ENCODE measurements at places on chromosomes 5 and 9.

DNA sequence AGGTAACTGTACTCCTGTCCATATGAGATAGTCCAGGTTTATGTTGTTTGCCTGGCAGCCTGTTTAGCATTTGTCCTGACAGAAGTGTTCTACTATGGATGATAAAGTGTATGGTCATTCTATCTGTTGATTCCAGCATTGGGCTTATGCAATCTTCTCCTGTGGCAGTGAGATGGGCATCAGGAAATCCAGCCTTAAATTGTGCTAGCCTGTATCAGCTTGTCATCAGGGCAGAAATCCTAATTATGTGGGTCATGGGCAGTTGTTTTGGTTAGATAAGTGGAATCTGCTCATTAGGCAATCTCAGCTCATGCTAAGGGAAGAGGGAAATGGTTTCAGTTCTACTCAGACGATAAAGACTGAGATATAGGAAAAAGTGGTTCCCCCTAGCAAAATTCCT lies 247.4 kb upstream of the CHD1 start:
- DNase-seq: no peak

- no peak for DNase-seq
These were observed 105.9 kb downstream of the DPYSL3 start for GRCh38 chr5:147403651-147404640.

DNA sequence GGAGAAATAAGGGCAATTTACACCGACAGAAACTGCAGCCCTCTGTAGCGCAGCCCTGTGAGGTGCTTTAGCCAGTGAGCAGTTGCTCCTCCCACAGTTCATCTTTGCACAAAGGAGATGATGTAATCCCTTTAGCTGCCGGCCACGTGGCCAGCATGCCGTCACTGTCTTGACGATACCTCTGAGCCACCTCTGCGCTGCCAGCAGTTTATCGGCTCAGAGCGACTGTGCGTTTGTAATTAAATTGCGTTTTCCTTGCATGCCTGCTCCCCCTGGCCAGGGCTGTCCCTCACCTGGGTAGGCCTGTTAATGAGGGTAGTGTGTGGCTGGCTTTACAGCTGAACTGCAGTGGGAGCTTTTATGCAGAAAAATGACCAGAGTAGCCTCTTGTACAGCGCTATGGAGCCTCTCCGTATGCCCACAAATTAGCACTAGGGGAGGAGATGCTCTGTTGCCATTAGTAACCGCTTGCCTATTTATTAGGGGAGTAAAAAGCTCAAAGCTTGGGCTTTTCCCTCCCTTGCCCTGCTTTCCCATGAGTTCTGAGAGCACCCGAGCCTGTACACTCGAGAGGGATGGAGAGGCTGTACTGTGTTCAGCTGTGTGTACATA lies 107.0 kb downstream of the TRIO start:
- no peak for DNase-seq

- DNase-seq: no peak
These were observed 49.5 kb upstream of the EGFLAM start for GRCh38 chr5:38208782-38209378.

GRCh38 chr5:90626493-90626892 lies 67.9 kb downstream of the ADGRV1 start:
- DNase-seq: no peak

- DNase-seq: no peak
These were observed 95.7 kb upstream of the EFNA5 start for GRCh38 chr5:107766439-107766838.

- DNase-seq: no peak
These were observed 120.6 kb upstream of the GABRP start for GRCh38 chr5:170662966-170663365.

- no peak for DNase-seq
These were observed 21.3 kb downstream of the RPS6 start for GRCh38 chr9:19358701-19359100.

DNA sequence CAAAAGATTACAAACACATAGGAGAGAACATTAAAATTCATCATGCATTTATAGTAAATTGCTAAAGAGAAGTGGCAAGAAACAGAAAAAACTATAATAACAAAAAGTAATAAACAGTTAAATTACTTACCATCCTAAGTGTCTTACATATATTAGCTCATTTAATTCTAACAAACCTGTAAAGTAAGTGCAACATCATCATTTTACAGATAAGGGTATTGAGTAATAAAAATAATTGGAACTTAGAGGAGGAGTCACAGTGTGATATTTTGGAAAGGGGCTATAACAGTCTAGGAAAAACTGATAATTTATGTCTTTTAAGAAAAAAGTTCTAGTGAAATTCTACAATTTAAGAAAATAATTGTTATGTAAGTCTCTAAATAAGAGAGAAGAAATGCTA lies 592.8 kb downstream of the DMRTA1 start:
- no peak for DNase-seq

- DNase-seq: no peak
These were observed 502.3 kb downstream of the DIRAS2 start for GRCh38 chr9:90140131-90140818.

DNA sequence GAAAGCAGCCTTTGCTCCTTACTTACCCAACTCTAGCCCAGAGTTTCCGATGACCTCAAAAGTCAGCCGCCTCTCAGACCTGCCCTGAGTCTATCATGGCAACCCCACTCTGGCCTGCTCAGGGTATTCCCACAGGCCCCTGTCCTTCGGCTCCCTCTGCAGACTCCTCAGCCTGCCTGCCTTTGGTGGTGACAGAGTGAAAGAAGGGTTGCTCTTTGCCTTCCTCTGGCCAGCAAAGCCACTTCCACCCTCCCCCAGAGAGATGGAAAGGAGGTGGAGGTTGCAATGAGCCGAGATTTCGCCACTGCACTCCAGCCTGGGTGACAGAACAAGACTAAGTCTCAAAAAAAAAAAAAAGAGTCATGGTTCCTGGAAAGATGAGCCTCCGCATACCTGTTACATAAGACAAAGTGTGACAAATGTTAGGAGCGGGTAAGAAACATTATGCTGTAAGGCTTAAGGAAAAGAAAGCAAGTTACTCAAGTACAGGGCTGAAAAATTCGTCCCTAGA lies 2.3 kb upstream of the SMIM33 start:
- no peak for DNase-seq

GRCh38 chr5:43658509-43658908 lies 55.5 kb downstream of the NNT start:
- DNase-seq: no peak

DNA sequence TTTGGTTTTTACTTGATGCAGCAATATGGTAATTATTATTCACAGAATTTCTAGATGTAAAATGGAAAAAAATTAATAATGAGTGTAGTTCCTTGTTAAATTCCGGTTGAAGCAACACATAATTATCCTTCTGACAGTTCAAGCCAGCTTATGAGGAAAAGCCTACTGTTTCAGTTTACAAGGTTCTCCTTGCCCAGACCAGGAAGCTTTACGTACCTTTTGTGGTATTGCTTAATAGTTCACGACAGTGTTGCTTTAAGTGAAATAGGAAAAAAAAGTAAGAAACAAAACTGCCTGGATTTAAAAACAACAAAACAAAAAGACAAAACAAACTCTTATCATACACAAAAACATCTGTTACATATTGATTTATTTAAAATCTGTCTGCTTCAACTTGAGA lies 547.3 kb upstream of the C9orf72 start:
- no peak for DNase-seq

DNA sequence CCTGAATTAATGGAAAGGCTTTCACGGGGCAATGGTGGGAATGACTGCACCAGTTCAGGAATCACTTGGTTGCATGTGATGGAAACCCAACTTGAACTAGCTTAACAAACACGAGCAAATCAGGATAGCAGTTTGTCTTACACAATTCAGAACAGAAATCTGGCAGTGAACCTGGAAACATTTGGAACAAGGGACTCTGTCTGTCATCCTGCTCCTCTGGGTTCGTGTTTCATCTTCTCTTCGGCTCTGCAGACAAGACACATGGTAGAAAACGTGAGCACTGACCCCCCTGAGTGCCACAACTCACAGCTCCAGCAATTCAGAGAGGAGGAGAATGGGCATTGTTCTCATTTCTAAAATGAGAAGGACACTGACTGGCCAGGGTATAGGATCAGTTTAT lies 218.1 kb upstream of the NREP start:
- DNase-seq: no peak

GRCh38 chr9:5988265-5988664 lies 27.2 kb downstream of the RANBP6 start:
- no peak for DNase-seq

DNA sequence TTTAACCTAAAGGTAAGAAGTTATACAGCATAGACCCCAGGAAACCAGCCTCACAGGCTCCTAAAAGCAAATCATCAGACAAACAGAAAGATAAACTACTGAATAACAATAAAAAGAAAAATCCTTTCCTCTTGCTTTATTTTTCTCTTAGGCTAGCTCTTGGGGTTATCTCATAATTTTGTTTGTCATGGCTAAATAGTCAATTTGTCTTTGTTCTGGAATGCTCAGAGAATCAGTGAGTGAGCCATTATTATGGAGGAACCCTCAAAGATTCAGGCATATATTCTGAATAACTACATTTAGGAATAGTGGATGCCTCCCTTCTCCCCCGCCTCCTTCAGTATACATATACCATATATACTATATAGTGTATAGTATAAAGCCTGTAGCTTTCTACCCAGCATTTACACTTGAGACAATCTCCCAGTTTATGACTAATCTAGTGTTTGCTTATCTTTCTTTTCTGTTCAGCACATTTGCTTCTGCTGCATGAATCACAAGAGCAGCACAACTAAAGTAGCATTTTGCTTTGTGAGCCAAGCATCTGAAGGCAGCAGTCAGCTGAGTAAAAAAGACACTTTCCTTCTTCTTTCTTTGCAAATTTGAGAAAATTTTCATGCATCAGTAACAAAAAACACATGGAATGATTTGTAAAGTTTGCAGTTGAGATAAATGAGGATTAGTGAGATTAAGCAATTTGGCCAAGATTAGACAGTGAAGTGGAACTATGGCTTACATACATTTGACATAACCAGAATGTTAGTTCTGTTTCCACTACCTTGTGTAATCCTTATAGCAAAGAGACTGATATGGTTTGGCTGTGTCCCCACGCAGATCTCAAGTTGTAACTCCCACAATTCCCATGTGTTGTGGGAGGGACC lies 45.3 kb upstream of the PPP3R2 start:
- no peak for DNase-seq

GRCh38 chr9:87497604-87498045 lies at the start of gene DAPK1:
DAPK1 (plus strand) TSS chr9:87497867; CDS start chr9:87499078, 1,211 bp downstream.
- DNase-seq: no peak

DNA sequence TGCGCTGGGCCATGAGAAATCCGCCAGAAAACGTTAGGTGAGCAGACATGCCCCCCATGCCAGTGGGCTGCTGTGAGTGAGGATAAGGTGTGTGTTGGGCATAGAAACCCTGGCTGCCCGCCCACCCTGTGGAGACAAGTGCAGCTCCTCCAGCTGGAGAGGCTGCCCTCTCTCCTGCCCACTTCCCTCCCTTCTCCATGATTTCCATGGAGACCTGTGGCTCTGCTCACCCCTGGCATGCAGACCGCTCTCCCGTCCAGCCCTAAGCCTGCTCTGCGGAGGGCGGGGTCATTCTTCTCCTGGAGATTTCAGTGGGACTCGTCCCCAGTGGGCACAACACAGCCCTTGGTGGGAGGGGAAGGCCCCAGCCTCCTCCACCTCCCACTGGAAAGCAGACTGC lies 133.0 kb upstream of the FAM120A start:
- no peak for DNase-seq

DNA sequence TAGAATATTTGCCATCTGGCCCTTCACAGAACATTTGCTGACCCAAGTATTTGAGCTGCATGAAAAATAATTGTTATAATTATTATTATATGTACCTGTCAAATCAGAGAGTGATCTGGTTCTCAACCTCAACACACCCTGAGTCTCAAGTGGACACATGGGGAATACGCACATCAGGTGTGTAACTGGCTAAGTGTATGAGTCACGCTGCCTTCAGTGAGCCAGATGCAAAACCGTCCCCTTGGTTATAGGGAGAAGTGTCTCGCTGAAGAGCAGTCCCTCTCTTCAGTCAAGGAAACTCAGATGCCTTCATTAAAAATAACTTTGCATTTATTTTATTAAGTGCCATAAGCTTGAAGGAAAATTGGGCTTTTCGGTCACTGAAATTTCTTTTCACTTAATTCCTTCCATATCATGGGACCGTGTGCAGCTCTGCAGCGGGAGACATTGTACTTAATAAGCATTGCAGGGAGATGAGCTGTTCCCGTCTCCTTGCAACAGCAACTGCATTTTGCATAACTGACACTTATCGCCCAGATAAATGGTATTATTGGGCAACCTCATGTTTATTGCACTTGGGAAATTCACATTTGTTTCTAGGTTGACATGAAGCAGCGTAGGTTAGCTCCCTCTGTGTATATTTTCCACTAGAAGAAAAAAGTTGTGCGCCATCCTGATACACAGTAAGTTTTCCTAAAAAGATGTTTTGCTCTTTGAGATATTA lies 512.3 kb upstream of the DAP start:
- DNase-seq: no peak

GRCh38 chr5:91906494-91906893 lies 523.4 kb upstream of the ARRDC3 start:
- no peak for DNase-seq

DNA sequence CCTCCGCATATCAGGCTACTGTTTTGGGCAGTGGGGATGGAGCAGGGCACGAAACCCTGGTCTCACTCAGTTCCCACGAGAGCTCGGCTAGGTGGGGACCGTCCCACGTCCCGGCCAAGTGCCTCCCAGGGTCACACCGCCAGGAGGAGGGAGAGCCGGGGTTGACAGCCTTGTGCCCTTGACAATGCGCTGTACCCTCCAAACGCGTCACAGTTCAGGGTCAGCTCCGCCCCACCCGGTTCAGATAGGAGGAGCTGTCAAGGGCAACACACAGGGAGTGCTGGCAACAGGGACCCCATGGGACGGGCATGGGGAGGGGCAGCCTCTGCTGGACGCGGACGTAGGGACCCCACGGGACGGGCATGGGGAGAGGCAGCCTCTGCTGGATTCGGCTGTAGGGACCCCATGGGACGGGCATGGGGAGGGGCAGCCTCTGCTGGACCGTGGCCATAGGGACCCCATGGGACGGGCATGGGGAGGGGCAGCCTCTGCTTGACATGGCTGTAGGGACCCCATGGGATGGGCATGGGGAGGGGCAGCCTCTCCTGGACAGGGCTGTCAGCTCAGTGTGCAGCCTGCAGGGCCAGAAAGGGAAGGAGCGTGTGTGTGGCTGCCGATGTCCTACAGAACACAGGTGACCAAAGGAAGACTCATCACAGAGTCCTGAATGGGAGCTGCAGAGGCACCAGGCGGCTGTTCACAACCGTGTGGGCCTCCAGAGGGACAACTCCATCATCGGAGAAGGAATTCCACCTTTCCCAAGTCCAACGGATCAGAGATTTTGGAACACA lies 29.4 kb downstream of the PNPLA7 start:
- DNase-seq: no peak
